ENCODE measurements at places on chromosomes 11 and 22.

DNA sequence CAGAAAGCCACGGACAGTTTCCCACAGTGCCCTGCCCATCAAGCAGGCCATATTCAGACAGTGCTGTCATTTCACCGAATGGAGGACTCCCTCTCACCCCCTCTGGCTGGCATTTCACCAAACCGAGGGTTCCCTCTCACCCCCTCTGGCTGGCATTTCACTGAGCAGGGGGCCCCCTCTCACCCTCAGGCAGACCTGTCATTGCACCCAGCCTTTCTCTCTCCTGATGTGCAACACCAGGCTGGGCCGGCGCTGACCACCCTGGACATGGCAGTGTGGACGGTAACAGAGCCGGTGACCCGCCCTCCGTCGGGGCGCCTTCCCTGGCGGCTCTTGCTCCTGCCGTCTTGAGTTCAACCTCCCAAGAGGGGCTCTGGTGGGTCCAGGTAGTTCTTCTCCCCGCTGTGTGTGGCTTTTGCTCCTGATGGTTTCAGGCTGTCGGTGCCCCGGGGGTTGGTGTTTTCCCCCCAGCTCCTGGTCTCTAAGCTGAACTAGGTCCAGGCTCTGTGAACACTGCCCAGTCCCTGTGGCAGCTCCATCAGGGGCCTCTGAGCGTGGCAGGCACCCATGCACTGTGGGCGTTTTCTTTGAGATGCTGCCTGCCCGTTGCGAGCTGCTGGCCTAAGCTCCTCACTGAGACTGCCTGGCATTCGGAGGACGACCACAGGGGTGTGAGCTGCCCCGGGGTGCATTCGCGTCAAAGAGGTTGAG is 46.9 kb downstream of the SMIM38 start:
- no peak for DNase-seq

GRCh38 chr11:10456519-10456918 is 1.5 kb downstream of the AMPD3 start:
- DNase-seq = no peak

DNA sequence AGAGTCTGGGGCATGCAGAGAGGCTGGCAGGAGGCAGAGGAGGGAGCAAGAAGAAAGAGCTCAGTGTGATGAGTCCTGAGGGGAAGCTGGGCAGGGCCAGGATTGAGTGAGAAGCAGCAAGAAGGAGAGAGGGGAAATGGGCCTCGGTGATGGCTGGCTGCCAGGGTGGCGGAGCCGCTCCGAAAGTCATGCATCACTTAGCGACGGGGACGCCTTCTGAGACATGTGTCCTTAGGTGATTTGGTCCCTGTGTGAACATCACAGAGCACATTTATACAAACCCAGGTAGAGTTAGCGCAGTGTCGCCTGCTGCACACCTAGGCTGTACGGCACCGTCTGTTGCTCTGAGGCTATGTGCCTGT is 15.1 kb downstream of the TBC1D22A start:
- DNase-seq = no peak

DNA sequence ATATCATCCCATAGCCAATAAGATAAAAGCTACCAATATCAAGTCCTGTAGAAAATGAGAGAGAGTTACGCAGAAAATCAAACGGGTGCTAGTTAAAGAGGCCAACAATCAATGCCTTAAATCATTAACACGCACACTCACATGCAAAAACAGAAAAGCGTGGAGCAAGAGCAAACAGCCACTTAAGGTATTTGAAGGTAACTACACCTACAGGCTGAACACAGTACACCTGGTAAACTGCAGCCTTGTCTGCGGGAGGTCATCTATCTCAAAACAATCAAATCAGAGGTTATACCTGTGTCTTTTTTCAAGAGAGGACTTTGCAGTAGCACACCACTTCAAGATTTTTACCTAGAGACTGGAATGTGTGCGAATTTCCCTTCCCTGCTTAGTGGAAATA is 23.6 kb downstream of the SLC35F2 start:
- no peak for DNase-seq

DNA sequence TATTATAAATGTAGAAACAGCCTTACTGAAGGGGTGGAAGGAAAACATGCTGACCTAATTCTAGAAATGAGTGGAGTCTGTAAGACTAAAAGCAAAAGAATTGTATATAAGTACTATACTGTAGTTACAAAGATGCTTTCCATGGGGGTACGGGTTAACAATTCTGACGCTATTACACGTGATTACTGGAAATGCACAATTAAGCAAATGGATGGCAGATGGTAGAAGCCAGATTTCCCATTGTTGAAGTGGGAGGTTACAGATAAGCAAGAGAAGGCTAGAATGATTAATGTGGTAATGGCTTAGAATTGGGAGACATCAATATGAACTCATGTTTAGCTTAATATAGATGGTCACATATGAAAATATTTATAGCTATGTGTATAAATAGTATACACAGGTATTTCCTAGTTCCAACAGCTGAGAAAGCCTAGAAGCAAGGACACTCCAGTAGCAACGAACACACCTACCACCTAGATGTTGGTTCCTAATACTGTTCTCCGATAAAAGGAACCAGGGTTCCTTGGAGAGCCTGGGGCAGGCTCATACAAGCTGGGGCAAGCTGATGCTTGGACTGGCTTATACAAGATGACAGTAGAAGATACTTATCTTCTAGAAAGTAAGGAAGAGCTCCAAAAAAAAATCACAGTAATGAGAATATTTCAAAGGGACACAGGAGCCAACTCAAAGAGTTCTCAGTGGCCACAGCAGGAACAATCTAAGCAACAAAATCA is 13.5 kb downstream of the SMC1B start:
- DNase-seq = no peak

- DNase-seq = no peak
Measured at GRCh38 chr11:45042560-45042959, 91.9 kb upstream of the TP53I11 start.

- no peak for DNase-seq
Measured at GRCh38 chr11:111452146-111452545, 60.0 kb downstream of the BTG4 start.

- no peak for DNase-seq
Measured at GRCh38 chr22:36110306-36110881, 50.2 kb downstream of the APOL3 start.

DNA sequence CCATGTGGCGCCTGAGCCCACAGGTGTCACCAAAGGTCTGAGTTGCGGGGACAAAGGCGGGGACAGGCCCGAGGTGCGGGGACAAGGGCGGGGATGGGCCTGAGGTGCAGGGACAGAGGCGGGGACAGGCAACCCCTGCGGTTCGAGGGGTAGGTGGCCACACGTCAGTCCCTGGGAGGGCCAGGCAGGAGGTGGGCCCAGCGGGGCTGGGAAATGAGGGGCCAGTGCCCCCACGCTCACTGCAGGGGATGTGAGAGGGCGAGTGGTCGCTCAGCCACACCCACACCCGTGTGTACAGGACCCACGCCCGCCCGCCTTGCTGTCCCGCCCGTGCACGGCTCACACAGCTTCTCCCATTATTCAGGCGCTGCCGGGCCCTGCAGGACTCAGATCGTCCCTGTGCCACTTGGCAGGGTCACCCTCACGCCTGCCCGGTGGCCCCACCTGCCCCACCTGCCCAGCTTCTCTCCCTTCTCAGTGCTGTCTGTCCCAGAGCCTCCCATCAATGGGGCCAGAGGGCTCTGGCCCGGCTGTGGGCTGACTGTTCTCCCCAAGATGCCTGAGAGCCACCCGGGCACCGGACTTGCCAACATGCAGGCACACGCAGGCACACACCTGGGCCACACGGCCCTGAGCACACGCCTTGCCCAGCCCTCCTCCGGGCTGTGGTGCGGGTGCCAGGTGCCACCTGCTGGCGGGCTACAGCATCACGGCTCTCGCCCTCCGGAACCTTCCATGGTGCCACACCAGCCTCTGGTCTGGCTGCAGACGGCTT is 14.2 kb upstream of the MUC6 start:
- peak; percentile 70 for DNase-seq

DNA sequence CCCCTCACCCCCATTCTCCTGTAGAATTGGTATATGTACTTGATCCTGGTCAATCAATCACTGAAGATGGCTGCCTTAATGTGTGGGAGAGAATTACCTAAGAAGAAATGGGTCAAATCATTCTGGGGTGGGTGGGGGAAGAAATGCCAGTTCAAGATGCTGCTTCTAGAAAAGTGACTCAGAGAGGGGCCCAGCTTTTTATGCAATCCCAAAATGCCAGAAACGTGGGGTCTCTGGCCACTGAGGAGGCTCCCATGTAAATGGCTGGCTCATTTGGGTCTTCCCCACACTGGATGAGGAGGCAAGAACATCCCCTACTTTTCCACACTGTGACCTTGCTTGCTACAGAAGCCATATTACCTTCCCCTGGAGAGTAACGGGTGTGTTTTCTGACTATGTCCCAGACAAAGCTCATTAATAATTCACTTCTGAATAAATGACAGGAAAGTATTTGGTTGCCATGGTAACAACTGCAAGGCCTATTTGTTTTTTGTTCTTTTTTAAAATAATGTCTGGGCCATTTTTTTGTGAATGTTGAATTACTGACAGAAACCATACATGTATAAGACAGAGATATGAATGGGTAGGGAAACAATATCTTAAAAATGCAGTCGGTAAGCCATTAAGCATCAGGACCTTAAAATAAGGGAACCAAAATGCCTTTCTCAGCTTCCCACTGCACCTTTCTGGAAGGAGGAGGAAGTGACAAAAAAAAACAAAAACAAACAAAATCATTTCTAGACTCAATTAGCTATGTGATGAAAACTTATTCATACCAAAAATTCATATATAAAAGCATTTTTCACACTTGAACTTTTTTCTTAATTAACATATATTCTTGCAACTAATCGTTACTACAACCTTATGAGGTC is 32.0 kb downstream of the SLC1A2 start:
- DNase-seq = no peak

DNA sequence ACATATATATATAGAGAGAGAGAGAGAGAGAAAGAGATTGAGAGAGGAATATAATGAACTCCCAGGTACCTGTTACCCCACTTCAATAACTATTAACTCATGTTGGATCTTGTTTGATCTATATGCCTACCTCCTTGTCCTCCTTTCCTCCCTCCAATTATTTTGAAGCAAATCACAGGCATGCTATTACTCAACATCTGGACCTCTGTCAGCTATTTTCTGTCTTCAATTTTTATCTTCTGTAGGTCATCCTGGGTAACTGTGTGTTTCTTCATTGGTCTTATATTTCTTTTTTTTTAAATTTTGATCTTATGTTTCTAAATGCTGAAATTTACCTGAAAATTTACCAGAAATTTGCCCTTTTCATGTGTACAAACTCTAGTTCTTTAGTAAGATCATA is 24.8 kb downstream of the UVRAG start:
- DNase-seq = no peak

DNA sequence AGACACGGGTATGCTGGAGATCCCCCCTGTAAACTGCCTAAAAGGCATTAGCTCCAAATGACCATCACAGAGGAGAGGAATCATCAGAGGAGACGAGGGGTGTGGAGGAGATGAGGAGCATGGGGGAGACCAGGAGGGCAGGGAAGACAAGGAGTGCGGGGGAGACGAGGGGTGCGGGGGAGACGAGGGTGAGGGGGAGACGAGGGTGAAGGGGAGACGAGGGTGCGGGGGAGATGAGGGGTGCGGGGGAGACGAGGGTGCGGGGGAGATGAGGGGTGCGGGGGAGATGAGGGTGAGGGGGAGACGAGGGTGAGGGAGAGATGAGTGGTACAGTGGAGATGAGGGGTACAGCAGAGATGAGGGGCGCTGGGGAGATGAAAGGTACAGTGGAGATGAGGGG is 17.5 kb upstream of the GAL start:
- no peak for DNase-seq

DNA sequence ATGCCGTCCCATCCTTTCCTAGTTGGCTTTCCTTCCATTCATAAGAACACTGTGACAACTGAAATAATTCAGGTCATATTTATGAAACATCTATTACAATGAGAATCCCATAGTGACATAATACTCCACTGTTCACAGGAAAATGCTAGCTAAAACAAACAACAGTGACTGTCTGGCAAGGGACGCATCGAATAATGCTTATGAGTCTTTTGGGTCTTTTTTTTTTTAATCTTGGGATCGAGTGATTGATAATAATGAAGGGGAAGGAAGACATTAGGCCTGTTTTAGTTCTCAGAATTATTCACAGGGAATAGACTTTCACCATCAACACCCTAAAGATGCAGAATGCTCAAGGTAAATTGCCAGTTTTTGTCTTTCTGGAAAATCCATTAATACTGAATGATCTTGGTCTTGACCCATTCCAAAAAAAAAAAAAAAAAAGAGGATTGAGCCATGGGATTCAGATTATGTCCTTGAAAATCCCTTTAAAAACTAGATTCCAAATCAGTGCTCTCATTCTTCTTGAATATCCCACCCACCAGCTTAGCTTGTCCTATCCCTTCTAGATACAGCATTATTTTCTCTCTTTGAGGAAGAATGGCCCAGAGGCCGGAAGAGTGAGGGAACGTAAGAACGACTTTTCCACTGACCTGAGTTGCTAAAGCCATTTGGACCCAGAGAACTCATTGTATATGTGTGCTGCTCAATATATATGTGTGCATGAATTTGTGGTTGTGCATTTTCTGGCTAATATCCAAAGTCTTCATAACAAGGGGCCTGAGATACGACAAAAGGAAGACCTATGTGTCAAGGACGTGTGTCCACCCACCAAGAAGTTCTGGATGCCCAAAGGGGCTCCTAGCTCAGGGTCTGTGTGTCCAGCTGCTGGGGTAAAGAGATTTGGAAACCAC is 35.2 kb upstream of the CREB3L1 start:
- no peak for DNase-seq

Data from D721Med (cell line).